ENCODE measurements at places on chromosomes 13 and 19.
A peak's percentile ranks its signal among the peaks of the same experiment; 100 is the strongest.

DNA sequence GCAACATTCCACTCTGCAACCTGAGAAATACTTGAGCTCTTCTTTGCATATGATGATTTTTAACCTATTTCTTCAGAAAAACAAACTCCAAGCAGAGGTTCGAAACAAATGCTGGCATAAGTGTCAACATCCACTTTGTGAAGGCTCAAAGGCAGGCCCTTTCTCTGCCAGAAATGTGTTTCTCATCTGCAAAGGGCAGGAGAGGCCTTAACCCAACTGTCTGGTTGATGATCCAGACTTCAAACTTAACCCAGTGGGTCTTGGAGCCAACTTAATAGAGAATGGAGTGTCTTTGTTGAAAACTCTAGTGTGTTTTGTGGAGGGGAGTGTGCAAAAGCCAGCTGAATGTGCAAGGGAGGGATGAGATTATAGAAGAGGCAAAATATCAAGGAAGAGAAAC lies 28.3 kb upstream of the ZNF507 start:
- no peak for DNase-seq

- no peak for DNase-seq
Measured at GRCh38 chr19:5645409-5645808, 22.5 kb downstream of the SAFB start.

GRCh38 chr13:36817996-36818803 lies 822 bp upstream of the RFXAP start:
- DNase-seq, result no peak

DNA sequence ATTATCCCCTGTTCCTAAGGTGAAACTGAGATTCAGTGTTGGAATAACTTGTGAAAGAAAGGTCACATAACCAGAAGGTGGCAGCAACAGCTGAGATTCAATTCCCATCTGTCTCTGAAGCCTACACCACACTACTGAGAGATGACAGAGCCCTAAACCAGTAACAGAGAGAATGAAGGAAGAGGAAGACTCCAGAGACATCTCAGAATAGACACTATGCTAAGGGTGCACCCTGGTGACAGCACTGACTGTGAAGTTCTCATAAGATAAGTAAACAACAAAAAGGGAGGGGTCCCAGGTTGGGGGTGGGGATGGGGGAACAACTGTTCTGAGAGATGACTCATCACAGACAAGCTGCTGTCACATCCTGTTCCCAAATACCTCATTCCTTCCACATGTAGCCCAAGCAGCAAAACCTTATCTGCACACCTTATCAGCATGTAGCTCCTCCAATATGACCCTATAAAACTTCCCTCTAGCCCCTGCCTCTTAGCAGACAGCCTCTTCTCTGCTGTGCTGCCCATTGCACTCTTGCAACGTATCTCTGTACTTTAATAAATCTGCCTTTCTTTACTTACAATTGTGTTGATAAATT lies 46.5 kb downstream of the UTP14C start:
- DNase-seq, result peak; percentile 35

DNA sequence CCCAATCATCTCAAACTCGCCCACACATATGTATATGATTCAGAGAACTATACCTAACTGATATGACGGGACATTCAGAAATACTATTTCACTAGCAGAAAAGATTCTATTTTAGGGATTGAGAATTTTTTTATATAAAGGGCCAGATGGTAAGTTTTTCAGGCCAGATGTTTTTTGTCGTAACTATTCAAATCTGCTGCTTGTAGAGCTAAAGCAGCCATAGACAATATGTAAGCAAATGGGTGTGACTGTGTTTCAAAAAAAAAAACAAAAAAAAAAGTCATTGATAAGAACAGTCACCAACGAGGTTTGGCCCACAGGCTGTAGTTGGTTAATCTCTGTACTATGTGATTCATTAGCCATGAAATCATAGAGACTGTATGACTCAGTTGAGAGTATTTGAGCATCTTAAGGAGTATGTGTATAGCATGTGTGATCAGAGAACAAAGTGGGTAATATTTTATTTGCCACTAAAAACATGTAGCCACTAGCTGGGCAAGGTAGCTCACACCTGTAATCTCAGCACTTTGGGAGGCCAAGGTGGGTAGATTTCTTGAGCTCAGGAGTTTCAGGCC lies 2724.7 kb downstream of the PCDH9 start:
- no peak for DNase-seq

- no peak for DNase-seq
Measured at GRCh38 chr13:75660694-75661093, 24.6 kb downstream of the LMO7 start.

DNA sequence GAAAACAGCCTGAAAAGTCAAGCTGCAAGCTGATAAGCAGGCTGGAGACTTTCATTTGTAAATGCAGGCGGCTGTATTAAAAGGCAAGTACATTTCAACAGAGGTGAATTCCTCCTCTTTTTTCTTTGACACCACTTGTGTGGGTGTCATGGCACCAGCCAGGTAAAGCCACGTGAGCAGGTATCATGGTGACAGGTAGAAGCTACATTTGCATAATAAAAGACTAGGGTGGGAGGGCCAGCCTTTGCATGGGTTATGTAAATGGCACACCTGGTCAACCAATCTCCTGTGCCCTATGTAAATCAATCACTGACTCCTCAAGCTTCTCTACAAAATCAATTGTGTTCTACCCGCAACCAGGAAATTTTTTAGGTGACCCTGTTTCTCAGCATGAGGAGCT lies 68.2 kb downstream of the ZNF100 start:
- no peak for DNase-seq

DNA sequence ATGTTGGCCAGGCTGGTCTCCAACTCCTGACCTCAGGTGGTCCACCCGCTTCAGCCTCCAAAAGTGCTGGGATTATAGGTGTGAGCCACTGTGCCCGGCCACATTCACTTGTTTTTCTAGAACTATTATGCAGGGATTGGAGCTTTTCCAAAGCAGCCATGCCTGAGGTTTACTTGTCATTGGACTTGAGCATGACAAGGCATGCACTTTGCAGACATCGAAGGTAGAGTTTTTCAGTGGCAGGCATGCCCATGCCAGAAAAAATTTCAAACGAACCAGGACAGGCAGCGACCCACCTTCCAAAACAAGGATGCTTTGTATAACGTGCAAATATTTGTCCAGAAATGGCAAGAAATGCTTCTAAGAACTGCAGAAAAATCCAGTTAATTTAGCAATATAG lies 17.7 kb downstream of the PNMA8A start:
- no peak for DNase-seq

GRCh38 chr13:48383384-48383783 lies 29.5 kb downstream of the LPAR6 start:
- DNase-seq, result no peak

- DNase-seq, result no peak
Measured at GRCh38 chr19:58170860-58171259, 12.0 kb upstream of the ZNF274 start.

- peak; percentile 24 for DNase-seq
Measured at GRCh38 chr19:52115526-52116053, 20.0 kb upstream of the ZNF841 start.

- DNase-seq, result no peak
Measured at GRCh38 chr19:782878-783668, 14.2 kb upstream of the PTBP1 start.

- peak; percentile 84 for DNase-seq
Measured at GRCh38 chr19:18279516-18280246, 1.7 kb downstream of the JUND start.

DNA sequence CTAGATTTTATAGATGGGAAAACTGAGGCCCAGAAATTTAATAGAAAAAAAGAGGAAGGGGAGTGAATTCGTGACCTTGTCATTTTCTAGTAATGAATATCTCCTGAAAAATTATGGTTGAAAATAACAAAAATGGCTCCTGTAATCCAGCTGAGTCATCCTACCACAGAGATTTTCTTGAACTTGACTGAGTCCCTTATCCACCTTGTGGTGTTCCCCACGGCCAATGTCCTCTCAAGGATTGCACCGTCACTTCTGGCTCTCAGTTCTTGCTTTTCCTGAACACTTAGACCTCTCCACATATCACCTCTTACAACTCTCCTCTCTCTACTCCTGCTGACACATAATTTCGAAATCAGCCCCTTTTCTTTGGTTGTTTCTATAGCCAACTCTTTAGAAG lies 1.2 kb upstream of the KATNAL1 start:
- DNase-seq, result no peak

- DNase-seq, result no peak
Measured at GRCh38 chr13:42539670-42540069, 34.3 kb upstream of the TNFSF11 start.

DNA sequence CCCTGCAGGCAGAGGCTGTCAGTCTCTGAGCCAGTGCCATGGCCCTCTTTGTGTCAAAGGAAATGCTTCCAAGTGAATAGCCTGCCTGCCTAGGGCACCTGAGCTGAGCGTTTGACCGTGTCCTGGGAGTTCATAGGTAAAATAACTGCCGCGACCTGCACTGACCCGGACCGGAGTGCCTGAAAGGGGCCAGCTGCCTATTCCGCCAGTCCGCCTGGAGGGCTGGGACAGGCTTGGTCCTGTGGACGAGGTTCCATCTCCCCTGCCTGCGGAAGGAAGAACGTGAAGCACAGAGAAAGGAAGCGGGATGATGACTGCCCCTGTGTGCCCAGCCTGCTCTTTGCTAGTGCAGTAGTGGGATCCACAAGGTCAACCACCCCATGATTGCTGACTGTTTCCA lies 17.5 kb upstream of the ZNF492 start:
- no peak for DNase-seq

DNA sequence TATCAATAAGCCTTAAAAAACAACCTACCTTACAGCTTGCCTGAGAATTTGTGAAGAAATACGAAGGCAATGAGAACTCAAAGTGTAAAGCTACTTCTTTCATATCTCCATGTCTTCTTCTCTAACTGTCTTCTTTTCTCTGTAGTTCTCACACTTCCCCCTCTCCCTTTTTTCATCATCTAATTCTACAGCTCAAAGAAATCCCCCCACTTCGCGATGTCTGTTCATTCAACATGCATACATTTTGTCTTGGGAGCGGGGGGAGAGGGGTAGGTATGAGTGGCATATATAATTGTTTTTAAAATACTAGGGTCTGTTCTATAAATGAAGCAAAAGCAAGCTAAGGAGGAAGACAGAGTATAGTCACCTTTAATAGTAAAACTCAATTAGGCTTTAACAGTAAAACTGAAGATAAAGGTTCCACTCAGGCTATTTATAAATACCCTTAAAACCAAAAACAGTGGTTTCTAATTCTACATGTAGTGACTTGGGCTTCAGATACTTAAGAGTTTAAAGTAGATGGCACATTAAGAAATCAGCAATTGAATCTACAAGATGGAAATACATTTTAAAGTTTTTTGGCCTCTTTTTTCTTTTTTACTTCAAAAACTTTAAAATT lies 106.9 kb downstream of the KLF12 start:
- DNase-seq, result no peak

- DNase-seq, result no peak
Measured at GRCh38 chr19:17633700-17634099, 54.5 kb downstream of the UNC13A start.

DNA sequence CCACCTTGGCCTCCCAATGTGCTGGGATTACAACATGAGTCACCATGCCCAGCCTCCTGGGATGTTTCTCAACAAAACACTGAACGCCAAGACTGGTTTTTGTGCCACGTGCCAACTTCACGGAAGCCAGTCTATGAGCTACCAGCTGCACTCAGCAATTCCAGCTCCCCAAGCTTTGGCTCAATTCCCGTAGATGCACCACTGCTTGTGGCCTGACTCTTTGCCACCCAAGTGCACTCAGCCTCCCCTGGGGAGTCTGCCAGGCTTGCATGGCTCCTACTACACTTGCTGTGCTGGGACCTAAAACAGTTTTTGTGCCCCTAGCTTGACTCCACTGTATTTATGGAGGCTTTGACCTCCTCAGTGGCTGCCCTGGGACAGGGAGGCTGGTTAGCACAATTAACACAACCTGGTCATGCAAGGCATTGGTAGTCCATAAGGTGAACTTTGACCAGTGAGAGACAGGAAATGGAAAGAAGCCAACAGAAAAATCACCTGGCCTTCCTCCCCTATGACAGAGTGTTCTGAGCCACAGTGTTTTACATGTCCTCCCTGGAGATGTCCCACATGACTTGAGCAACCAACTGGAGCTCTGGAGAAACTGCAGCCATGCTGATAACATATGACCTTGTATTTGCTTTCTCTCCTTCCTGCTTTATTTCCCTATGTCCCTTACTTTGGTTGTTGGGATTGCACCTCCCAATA lies 1173.1 kb downstream of the UQCRFS1 start:
- DNase-seq, result peak; percentile 32

- no peak for DNase-seq
Measured at GRCh38 chr19:1673645-1674292, 21.4 kb upstream of the TCF3 start.

GRCh38 chr13:75479102-75479740 lies 2.7 kb downstream of the TBC1D4 start:
- no peak for DNase-seq

GRCh38 chr13:34617473-34618083 lies 324.5 kb upstream of the NBEA start:
- DNase-seq, result no peak

- no peak for DNase-seq
Measured at GRCh38 chr19:16227837-16228636, 30.3 kb downstream of the AP1M1 start.

DNA sequence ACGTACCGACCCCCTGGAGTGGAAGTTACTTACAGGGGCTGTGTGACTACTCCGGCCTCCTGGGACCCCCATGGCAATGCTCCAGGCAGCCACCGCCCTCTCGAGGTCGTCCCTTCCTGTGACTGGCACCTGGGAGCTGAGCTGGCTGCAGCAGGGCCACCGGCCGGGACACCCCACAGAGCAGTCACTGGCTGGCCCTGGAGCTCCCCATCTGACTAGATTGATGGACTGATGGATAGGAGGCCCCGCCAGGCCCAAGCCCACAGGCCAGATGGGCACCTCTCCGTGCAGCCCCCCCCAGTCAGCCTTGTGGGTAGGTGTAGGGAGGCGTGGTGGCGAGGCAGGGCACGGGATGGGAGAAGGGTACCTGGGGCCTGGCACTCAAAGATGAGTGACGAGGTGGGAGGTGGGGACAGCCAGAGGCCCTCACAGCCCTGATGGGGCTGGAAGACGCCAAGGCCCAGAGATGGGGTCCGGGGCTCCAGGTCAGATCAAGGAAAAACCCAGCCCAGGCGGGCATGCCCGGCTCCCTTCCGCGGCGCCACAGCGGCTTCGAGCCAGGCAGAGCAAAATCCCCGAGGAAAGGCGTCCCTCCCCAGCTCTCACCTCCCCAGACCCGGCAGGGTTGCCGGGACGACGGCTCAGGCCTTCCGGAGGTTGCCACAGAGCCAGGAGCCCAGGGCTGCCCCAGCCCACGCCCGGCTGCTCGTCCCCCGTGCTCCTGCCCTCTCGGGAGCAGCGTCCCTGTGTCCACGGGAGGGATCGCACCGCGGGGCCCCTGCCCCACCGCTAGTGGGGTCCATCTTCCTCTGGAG lies 8.4 kb downstream of the SLC39A3 start:
- no peak for DNase-seq

- DNase-seq, result no peak
Measured at GRCh38 chr13:37539976-37540605, 58.5 kb downstream of the POSTN start.
